GM12891 (cell line): ENCODE measurements at places on chromosomes 4 and X.
A peak's percentile ranks its signal among the peaks of the same experiment; 100 is the strongest.

DNA sequence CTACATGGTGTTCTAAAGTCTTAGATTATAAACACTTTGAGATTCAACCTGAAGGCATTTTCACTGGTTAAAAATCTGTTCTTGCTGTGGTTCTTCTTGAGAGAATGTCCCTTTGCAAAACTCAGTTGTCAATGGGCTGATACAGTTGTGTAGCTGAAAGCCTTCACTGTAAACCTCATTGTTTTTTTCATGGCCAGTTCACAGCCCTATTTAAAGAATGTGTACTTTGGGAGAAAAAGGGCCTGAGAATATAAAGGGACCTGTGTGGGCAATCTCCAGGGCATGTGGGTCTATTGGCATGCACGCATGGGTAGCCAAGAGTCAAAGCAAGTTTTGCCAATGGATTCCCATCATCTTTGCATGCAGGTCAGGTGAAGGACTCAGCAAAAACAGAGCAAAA lies 7.8 kb upstream of the MAP7D3 start:
- DNase-seq: no peak

DNA sequence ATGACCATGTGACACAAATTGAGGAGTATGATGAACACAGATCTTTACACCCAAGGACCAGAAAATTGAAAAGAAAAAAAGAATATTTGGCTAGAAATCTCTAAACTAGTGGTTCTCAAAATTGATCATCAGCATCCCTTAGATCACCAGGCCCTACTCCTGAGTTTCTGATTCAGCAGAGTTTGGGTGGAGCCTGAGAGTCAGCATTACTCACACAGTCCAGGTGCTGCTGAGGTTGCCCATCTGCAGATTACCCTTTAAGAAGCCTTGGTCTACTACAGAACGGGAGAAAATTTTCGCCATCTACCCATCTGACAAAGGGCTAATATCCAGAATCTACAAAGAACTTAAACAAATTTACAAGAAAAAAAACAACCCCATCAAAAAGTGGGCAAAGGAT lies 182.8 kb downstream of the MOSPD2 start:
- DNase-seq: no peak

- DNase-seq: no peak
Measured at GRCh38 chr4:41602886-41603498, 65.0 kb downstream of the LIMCH1 start.

- no peak for DNase-seq
Measured at GRCh38 chr4:151716324-151716723, 44.5 kb downstream of the GATB start.

DNA sequence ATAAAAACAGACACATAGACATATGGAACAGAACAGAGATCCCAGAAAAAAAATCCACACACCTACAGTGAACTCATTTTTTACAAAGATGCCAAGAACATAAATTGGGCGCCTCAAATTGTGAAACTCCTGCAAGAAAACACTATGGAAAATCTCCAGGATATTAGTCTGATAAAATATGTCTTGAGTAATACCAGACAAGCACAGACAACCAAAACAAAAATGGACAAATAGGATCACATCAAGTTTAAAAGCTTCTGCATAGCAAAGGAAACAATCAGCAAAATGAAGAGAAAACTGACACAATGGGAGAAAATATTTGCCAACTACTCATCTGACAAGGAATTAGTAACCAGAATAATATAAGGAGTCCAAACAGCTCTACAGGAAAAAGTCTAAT lies 337.3 kb upstream of the DIPK2B start:
- DNase-seq: no peak

DNA sequence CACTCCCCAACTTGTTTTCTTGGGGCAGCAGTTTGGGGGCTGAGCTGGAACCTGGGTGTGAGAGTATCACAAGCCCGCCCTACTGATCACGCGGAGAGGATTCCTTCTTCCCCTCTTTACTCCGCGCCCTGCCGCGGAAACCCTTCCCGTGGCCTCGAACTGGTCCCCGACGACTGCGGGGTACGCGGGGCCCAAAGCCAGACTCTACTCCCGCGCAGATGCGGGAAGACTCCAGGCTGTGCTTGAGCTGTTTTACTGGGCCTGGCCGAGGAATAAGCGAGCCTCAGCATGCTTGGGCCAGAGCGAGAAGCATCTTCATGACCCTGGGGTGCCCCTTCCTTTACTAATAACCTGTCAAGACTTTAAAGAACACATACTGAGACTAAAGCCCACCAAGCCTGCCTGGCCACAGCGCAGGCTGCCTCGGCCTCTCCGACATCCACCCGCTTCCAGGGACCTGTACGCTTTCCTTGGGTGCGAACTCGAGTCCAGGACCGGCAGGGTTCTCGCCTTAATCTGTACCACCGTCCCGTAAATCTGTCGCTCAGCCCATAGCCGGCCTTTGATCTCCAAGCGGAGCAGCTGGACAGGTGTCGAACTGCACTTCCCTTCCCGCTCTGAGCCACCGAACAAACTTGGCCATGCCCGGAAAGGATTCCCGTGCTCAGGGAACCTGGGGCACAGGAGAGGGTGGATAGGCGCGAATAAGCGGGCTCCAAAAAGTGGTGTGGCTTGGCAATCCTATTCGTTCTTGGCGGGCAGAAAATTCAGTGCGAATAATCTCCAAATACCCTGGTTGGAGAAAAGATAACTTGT lies 55.0 kb upstream of the TMEM33 start:
- no peak for DNase-seq

DNA sequence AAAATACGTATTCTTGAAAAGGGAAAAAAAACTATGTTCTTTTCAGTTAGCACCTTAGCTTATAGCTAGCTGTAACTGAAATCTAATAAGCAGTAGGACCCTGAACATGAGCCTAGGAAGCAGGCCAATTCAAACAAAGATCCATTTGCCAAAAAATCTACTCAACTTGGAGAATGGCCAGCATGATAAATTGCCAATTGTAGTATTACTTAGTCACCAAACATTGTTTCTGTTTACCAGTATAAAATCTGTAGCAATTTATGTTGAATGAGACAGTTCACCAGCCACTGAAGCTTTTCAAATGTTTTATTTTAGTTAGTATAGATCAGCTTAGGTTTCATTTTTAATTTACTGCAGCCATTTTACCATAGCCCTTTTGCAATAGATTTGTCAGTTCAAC lies 323.6 kb upstream of the DIPK2B start:
- DNase-seq: no peak

DNA sequence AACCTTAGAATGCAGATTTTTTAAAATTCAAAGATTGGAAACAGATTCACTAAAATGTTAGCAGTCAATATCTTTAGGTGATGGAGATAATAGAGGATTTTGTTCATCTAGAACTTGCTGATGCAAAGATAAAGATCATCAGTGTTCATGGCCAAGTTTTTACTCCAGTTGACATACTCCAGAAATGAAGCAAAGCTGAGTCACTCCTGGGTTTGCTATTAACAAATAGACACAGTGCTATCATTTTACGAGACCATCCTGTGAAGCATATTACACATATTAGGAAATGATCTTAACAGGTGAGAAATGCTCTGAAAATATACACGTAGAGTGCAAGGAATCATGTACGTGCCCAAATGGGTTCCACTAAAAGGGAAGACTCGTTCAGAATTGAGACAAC lies 170.6 kb upstream of the FAM9B start:
- DNase-seq: no peak

- DNase-seq: peak; percentile 18
Measured at GRCh38 chrX:115330498-115331168, 41.1 kb downstream of the LUZP4 start.

DNA sequence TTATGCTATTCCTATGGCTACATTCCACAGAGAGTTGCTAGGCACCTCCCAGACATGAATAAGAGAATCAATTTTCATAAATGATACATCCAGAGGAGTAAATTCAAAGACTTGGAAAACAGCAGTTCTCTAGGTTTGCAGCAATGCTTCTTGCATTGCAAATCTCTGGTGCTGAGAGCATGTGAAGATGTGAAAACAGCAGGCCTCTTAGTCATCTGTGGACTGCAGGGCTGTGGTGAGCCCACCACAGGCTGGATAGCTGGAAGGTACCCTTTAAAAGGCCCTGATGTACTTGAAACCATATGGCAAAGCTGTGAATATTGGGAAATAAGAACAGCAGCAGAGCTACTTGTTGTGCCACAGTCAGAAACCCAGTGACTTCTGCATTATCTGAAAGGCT lies 2135.9 kb downstream of the ARAP2 start:
- no peak for DNase-seq

DNA sequence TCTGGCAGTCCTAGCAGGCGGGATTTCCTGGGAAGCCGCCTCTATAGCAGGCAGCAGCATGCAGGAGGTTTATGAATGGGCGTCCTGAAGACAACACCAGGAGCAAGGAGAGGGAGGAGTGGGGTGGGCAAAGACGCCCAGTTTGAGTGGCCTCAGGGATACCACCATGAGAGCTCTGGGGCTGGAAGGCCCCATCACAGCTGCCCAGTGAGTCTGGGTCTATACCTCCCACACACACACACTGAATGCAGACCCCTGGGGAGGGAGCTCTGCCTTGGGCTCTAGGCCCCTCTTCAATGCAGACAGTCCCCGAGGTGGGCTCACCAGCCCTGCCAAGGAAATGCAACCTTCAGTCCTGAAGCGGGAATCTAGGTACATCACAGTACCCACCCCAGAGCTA lies 98.6 kb downstream of the AFAP1 start:
- no peak for DNase-seq

GRCh38 chr4:97317201-97317600 lies 826.1 kb downstream of the STPG2 start:
- DNase-seq: no peak

DNA sequence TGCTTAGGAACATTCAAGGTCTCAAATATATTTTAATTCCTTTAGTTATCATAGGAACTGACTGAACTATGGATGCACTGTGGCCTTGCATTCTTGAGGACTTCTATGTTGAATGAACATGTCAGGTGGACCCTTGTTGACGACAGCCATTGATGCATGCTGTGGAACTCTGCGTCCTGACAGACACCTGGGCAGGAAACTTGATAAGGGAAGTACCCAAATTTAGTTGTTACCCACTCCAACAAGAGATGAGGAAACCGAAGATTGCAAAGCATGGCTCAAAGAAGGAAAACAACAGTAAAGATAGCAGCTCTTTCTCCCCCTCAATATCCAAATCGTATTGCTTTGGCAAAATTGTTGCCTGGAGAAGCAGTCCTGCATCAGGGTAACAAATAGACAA lies 540.0 kb upstream of the NR3C2 start:
- no peak for DNase-seq

DNA sequence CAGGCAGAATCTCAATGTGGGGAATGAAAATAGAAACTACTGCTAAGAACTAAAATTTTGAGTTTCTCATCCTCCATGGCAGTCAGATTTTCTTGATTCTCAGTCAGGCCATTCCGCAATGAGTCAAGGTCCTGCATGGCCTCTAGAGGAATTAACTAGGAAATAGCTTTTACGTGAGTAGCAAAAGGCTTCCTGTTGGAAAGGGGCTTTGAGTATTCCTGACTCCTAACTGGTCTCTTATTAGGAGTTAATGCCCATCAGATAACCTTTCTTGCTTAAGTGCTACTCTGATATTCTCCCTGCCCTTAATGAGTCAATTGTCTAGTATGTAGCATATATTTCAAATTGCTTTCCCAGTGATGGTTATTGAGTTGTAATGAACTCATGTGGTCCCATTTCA lies 65.7 kb upstream of the ARHGAP24 start:
- DNase-seq: no peak

GRCh38 chr4:472881-473569 lies 25.9 kb downstream of the ZNF721 start:
- no peak for DNase-seq

GRCh38 chrX:6053141-6053540 lies 175.5 kb downstream of the NLGN4X start:
- DNase-seq: no peak

GRCh38 chr4:122772986-122773385 lies 40.5 kb downstream of the BBS12 start:
- DNase-seq: no peak

GRCh38 chr4:82753238-82753637 lies 45.4 kb downstream of the SCD5 start:
- no peak for DNase-seq

GRCh38 chrX:129980540-129981199 lies 1.8 kb upstream of the BCORL1 start:
- no peak for DNase-seq

DNA sequence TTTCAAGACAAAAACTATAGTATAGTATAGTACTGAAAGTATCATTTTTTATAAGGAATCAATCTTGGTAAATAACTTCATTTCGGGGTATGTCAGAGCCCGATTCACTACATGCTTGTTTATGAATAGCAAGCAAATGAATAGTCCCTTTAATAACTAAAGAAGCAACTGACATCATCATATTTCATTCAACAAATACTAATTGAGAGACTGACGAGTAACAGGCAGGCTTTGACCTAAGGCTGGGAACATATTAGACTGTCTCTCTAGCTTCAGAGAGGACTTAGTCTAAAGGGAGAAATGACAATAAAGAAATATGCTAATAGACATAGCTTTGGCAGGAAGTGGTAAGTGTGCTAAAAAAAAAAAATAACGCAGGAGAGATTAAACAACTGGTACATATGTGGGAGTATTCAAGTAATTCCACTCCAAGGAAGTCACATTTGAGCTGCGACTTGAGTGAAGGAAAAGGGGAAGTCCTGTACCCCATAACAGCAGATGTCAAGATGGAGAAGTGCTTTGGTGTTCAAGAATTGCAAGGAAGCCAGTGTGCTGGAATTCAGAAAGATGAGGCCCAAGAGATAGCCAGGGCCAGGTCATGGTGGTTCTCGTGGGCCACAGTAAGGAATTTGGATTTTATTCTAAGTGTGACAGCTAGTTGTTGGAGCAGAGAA lies 284.9 kb downstream of the FBXO8 start:
- no peak for DNase-seq

DNA sequence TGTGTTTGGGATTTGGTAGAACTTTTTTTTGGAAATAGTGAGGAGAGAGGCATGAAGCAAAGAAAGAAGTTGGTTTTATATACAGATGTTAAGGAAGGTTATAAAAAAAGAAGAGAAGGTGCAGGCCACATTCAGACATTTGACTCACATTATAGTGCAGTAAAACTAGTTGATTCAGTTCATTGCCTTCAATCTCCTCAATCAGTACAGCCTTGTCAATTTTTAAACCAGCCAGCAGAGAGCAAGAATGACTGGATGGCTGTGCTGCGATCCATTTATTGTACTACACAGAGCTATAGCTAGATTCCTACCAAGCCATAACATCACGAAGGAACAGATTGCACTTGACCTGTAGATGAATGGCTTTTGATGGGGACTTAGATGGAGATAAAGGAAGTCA lies 79.7 kb upstream of the LSM6 start:
- no peak for DNase-seq

GRCh38 chr4:100317032-100317864 lies 127.0 kb upstream of the DDIT4L start:
- DNase-seq: no peak

DNA sequence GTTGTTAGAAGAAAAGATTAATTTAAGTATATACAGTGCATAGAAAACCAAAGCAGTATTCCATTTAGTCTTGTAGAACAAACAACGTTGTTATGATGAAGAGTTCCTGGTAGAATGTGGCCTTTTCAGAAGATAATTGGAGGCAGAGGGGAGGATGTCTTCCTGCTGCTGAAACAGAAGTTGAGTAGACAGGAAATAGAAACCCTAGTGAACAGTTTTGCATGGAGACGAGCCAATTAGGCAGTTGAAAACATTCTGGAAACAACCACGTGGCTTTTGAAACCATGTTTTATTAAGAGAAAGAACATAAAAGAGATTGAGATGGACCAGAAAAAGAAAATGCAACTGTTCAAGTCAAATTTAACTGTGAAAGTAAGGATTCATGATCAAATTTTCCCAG lies 325.2 kb downstream of the CAMK2D start:
- DNase-seq: no peak
